NCI-H526 treated with DMSO at 0.1 percent for 48 hours (cell line): ENCODE measurements at places on chromosomes 4 and X.

- no peak for DNase-seq
Observed at GRCh38 chr4:76203541-76203940, 10.1 kb downstream of the SCARB2 start.

- DNase-seq, result no peak
Observed at GRCh38 chrX:40011322-40012038, 86.3 kb downstream of the BCOR start.

- DNase-seq, result peak; percentile 39
Observed at GRCh38 chr4:138870737-138871554, 144.6 kb upstream of the NOCT start.

- DNase-seq, result no peak
Observed at GRCh38 chr4:67674098-67674497, 26.9 kb downstream of the UBA6 start.

GRCh38 chrX:65706041-65706828, 38.8 kb downstream of the MSN start:
- no peak for DNase-seq

GRCh38 chr4:121551271-121551670, 145.5 kb downstream of the ANXA5 start:
- DNase-seq, result no peak

GRCh38 chrX:25819879-25820278, 318.3 kb upstream of the MAGEB18 start:
- DNase-seq, result no peak

DNA sequence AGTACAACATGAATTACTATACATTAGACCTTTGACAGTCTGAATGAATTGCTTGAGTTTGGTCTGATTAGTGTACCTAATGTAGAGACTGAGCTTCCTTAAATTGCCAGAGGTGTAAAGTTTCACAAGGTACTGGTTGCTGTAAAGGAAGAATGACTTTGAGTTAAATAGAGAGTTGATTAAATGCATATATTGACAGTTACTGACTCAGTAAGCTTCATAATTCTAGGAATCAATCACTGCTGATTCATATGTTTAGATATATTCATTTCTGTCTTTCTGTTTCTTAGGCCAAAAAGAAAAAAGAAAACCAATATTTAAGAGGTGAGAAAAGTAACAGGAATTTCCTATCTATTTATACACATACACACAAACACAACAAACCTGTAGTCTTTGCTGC, 16.2 kb upstream of the ART3 start:
- DNase-seq, result no peak

DNA sequence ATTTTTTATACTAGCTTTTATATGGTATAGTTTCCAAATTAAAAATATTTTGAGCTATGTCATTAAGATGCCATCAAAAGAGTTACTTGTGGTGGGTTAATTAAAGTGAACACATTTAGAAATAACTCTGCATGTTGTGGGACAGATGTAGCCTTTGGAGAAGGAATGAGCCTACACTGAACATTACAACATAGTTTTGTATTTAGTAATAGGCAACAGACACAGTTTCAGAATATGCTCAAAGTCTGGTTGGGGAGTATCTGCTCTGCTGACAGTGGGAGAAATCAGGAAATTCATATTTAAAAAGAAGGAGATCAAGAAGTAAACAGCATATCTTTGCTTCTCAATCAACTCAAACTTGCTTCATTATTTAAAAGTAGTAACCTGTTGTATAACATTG, 23.7 kb downstream of the EMCN start:
- DNase-seq, result no peak

- DNase-seq, result peak; percentile 12
Observed at GRCh38 chr4:88526221-88526815, 2.7 kb upstream of the PYURF start.

DNA sequence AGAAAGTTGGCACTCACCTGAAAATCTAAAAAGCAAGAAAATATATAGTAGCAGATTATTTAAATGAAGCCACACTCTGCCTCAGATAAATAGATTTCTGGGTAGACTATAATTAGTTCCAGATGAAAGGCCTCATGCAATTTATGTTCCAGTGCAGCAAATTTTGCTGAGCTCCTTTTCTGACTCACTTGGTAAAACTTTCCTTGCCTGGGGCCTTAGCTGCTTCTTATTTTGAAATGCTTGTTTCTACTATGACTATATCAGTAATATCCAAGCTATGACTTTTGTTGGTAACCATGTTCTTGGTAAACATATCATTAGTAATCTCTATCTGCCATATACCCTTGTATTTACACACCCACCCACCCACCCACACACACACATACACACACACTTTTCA, 961.8 kb downstream of the SH3BGRL start:
- DNase-seq, result no peak
